ENCODE measurements at places on chromosomes 5 and 9.
A peak's percentile ranks its signal among the peaks of the same experiment; 100 is the strongest.

DNA sequence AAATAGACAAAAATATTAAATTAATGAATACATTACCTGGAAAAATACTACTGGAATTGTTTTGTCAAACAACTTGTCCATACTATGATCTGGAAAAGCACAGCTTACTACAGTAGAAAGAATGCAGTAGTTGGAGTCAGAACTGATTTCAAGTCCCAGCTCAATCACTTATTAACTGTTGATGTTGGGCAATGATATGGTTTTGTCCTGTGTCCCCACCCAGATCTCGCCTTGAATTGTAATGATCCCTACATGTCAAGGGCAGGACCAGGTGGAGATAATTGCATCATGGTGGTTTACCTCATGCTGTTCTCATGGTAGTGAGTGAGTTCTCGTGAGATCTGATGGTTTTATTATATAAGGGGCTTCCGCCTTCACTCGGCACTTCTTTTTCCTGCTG is 247.5 kb downstream of the CD180 start:
- H3K27ac ChIP-seq = peak overlapping the region; percentile 21
- H3K36me3 ChIP-seq = no peaks in the 10 kb centered on the region
- DNase-seq = no peak
- no peaks in the 10 kb centered on the region for H3K27me3 ChIP-seq
- no peak overlapping the region for H3K4me3 ChIP-seq
- H3K4me1 ChIP-seq = peaks cover 44% of the 10 kb centered on the region

- no peak overlapping the region for H3K27ac ChIP-seq
- no peak overlapping the region for H3K4me3 ChIP-seq
- no peaks in the 10 kb centered on the region for H3K27me3 ChIP-seq
- no peak for DNase-seq
- H3K4me1 ChIP-seq = no peaks in the 10 kb centered on the region
- H3K36me3 ChIP-seq = no peaks in the 10 kb centered on the region
Observed at GRCh38 chr9:3040761-3041160, 196.9 kb upstream of the PUM3 start.

DNA sequence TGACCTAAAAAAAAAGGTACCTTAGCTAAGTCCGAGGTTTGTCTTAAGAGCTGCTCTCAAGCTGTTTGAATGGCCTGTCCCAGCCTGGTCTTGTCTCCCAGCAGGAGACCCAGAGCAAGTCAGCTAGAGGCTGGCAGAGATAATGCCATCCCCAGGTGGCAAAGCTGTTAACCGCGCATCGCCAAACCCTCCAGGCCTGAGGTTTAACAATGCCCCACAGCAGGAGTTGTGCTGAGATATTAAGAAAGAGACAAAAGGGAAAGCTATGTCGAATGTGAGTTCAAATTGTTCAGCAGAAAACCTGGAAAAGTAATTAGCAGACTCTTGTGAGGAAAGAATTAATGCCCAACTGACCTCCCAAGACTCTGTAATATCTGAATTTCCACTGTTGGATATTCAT is 187.1 kb downstream of the FSTL4 start:
- no peak overlapping the region for H3K27ac ChIP-seq
- H3K4me1 ChIP-seq = peaks cover 37% of the 10 kb centered on the region
- H3K36me3 ChIP-seq = no peaks in the 10 kb centered on the region
- no peak overlapping the region for H3K4me3 ChIP-seq
- no peak for DNase-seq

- H3K4me1 ChIP-seq = peaks cover 36% of the 10 kb centered on the region
- peak overlapping the region; percentile 31 for H3K4me3 ChIP-seq
- peaks cover 11% of the 10 kb centered on the region for H3K36me3 ChIP-seq
- no peak for DNase-seq
- no peak overlapping the region for H3K27ac ChIP-seq
Observed at GRCh38 chr5:36238502-36239295, 3.0 kb downstream of the NADK2 start.

Data from nephron progenitor cell (in vitro differentiated cells).